ENCODE measurements at places on chromosomes 11 and 22.
A peak's percentile ranks its signal among the peaks of the same experiment; 100 is the strongest.

GRCh38 chr11:120660024-120660565 is 148.5 kb downstream of the GRIK4 start:
- DNase-seq, result peak; percentile 67

DNA sequence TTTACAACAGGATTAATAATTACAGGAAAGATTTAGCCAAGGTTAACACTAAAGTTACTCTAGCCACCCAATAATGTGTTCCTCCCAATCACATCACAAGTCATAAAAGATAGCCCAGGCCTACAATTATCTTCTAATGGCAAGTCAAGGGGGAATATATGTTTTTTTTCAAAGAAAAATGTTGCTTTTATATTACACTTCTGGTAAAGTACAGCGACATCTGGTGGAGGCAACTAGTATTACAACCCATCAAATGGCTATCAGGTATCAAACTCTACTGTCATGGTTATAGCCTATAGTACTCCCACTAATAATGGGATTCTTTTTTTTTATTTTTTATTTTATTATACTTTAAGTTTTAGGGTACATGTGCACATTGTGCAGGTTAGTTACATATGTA is 71.8 kb downstream of the XRRA1 start:
- no peak for DNase-seq

DNA sequence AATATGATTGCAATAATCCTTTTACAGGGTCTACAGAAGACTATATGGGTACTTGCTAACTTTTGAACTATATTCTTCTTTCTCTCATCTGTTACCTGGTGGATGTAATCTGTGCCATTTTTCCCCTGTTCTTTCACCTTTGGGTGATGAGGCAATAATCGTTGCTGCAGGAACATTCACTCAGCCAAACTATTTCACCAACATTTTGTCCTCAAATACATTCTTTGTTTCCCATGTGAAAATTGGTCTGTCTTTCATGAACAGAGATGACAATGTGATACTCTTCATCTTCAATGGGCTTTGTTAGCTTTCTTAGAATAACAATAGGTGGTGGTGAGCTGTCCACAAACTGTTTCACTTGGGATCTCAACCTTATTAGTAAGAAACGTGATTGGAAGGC is 52.1 kb upstream of the CAPRIN1 start:
- DNase-seq, result no peak

GRCh38 chr22:39705386-39705785 is 134.8 kb downstream of the CACNA1I start:
- DNase-seq, result no peak

- DNase-seq, result no peak
Observed at GRCh38 chr11:11461473-11461872, 108.4 kb upstream of the CSNK2A3 start.

GRCh38 chr22:28222976-28223745 is 304.1 kb upstream of the PITPNB start:
- no peak for DNase-seq

DNA sequence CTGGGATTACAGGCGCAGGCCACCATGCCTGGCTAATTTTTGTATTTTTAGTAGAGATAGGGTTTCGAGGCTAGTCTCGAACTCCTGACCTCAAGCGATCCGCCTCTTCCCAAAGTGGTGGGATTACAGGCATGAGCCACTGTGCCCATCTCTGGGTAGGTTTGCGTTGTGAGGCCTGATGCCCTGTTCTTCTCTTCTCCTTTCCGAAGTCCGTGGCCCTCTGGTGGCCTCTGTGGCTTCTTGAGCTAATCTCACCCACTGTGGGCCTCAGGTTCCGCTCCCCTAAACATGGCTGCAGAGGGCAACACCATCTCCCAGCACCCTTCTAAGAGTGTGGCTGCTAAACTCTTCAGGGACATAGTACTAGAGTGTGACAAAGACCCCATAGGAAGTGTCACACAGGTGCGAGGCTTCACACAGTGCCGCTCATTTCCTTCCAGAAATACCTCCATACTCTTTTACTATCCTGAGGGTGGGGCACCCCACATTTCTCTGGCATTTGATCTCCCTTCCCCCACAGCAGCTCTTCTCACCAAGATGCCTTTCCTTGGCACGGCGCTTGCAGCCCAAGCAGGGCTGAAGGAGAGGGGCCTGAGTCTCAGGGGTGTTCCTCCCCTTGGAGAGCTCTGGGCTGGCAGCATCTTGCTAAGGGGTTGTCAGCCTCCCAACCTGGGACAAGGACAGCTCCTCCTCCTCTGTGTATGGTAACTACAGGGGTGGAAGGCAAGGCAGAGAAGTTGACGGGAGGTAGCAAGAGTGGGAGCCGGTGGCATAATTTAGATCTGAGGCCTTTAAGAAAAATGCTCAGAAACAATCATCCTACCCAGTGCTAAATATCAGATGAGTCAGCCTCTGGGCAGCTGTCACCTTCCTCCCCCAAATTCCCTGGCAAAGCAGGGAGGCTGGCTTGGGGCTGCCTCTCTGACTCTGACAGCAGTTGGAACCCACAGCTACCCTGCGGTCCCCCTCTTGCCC is 6.1 kb downstream of the THY1 start:
- no peak for DNase-seq

DNA sequence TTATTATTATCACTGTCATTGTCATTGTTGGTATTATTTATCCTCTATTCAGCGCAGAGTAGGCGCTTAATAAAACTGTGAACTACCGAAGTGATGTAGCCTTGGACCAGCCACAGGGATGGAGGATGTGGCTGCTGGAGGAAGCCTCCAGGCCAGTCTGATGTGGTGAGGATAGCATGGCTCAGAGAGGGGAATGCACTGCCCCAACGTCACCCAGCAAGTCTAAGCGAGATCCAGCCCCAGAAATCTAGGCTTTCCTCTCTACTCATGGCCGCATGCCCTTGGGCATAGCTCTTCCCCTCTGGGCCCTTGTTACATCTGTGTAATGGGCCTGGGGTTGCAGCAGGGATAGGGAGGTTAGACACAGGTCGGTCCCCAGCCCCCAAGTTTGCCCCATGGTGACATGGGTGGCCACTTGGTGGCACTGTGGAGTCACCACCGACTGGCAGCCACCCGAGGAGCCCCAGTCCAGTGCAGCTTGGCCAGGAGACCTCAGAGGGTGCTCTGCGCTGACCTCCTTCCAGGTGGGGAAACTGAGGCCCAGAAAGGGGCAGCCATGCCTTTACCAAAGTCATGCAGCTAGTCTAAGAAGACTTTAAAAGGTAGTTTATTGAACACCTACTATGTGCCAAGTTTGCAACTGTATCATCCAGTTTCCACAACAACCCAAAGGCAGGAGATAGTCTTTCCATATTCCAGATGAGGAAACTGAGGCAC is 395.7 kb downstream of the MN1 start:
- peak; percentile 47 for DNase-seq

- no peak for DNase-seq
Observed at GRCh38 chr11:130908770-130909625, 7.3 kb downstream of the SNX19 start.

DNA sequence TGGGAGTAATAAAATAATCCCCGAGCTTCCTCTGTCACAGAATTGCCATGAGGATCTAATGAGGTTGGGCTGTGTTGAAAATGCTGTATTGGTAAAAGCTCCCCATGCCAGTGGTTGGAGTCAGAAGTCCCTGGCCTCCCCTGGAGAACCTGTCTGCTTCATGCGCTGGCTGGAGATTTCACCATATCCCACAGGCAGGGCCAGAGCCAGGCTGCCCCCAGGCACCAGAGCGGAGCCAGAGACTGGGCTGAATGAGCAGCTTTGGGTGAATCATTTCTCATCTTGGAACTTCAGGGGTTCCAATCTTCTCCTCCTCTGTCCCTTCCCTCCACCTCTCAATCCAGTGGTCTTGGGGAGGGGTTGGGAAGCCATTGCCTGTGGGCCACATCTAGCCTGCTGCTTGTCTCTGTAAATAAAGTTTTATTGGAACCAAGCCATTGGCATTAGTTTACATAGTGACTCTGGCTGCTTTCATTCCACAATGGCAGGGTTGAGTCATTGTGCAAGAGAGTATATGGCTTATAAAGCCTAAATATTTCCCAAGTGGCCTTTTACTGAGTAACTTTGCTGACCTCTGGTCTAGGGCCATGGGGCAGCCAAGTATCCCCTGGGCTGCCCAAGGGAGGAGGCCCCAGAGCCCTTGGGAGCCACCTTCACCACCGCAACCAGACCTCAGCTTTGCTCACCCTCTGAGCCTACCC is 35.2 kb downstream of the LRRC10B start:
- DNase-seq, result no peak

DNA sequence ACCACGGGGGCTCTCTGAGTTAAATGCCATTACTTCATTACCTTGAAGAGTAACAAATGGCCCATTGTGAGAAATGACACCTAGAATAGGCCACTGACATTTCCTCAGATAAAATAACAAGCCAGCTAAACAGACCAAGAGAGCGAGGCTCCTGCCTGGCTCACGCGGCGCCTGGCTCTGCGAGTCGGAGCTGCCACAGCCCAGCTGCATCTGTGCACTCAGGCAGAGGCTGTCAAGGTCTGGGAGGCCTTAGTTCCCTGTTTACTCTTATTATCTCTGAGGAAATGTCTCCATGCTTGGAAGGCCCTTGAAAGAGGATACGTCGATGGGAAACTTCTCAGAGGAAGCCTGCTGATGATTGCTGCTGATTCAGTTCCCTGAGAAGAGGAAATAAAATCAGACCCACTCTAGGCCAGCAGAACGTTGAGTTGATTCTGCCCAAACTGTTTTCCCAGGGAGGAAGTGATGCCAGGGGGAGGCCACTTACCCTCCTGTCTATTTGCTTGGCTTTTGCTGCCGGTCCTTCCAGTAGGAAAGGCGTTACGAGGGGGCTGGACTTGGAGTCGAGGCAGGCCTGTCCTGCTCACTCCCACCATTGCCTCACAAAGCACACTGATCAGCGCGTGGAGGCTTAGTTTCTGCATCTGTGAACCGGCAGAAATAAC is 208.8 kb downstream of the TBC1D22A start:
- peak; percentile 28 for DNase-seq

DNA sequence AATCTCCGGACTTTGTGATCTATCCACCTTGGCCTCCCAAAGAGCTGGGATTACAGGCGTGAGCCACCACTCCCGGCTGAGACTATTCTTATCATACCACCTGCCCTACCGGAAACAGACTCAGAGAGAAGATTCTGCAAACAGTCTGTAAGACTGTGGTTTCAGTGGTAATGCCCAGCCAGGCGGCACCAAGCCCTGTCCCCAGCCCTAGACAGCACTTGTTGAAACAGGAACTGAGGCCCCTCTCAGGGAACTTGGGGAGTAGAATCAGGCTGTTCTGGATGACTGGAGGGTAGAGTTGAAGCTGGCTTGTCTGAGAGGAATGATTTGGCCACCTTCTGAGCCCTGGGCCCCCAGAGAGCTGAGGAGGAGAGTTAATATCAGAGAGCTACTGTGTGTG is 1.3 kb upstream of the INSC start:
- DNase-seq, result peak; percentile 76

DNA sequence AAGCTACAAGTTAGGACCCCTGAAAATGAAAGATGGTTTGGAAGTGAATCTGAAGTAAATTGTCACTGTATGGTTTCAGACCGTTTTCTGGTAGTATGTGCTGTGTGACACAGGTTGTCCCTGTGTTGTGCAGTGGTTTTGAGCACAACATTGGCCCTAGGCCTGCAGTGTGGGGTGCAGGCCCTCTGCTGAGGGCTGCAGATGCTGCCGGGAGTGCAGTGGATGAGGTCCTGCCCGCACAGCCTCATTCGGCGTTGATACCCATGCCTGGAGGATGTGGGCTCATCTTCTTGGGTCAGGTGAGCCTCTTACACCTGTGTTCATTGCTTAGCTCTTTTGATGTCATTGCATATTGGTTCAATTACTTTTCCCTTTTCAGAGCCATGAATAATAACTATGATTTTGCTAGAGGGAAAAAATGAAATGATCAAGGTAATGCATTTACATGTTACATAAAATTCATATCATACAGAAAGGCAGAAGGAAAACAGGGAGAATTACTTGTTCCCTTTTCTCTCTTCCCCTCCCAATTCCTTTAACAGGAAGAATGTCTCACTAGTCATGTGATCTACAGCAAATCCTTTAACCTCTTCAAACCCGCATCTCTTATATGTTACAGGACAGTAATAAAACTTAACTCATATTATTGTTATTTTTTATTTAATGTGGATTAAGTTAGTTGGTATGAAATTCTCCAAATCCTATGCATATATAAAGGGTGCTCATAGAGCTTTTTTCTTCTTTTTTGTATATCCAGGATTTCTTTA is 48.7 kb downstream of the PTPRJ start:
- DNase-seq, result no peak

DNA sequence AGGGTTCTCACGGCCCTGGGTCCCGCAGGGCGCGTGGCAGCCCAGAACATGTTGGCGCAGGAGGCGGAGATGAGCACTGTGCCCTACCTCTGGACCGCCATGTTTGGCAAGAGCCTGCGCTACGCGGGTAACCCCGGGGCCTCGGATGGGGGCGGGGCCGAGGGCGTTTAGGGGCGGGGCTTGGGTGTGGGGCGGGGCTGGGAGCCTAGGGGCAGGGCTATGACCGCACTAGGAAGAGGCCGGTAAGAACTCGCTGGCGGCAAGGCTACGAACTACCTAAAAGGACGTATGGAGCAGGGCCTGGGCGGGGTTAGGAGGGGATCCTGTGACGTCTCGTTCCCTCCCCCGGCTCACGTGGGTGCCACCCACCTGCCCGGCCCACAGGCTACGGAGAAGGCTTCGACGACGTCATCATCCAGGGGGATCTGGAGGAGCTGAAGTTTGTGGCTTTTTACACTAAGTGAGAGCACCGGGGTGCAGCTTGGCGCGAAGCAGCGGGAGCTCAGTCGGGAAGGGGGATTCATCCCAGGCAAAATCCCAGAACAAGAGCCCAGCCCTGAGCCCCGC is 2.8 kb upstream of the LZTR1 start:
- DNase-seq, result peak; percentile 77

DNA sequence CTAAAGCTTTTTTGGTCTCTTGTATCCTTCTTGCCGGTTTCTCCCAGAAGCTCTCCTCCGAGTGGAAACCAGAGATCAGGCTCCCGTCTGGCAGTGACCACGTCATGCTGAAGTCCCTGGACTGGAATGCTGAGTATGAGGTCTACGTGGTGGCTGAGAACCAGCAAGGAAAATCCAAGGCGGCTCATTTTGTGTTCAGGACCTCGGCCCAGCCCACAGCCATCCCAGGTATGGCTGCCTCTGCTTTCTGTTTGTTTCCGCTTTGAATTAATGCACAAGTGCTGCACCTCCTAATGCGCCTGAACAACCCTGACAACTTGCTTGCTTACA is 54.3 kb upstream of the TTC12 start:
- DNase-seq, result no peak
